ENCODE measurements at places on chromosomes 3 and 15.

DNA sequence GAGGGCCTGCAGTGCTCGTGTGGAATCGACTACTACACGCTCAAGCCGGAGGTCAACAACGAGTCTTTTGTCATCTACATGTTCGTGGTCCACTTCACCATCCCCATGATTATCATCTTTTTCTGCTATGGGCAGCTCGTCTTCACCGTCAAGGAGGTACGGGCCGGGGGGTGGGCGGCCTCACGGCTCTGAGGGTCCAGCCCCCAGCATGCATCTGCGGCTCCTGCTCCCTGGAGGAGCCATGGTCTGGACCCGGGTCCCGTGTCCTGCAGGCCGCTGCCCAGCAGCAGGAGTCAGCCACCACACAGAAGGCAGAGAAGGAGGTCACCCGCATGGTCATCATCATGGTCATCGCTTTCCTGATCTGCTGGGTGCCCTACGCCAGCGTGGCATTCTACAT is 3.8 kb downstream of the RHO start:
- DNase-seq, result no peak

GRCh38 chr3:157387708-157388435 is 48.8 kb upstream of the PTX3 start:
- peak; percentile 75 for DNase-seq

- DNase-seq, result no peak
These were observed 331.5 kb downstream of the PTPRG start for GRCh38 chr3:61892891-61893290.

- no peak for DNase-seq
These were observed 101.4 kb downstream of the CCNL1 start for GRCh38 chr3:157058392-157059071.

GRCh38 chr3:160280836-160281235 is 55.6 kb downstream of the C3orf80 start:
- peak; percentile 3 for DNase-seq

DNA sequence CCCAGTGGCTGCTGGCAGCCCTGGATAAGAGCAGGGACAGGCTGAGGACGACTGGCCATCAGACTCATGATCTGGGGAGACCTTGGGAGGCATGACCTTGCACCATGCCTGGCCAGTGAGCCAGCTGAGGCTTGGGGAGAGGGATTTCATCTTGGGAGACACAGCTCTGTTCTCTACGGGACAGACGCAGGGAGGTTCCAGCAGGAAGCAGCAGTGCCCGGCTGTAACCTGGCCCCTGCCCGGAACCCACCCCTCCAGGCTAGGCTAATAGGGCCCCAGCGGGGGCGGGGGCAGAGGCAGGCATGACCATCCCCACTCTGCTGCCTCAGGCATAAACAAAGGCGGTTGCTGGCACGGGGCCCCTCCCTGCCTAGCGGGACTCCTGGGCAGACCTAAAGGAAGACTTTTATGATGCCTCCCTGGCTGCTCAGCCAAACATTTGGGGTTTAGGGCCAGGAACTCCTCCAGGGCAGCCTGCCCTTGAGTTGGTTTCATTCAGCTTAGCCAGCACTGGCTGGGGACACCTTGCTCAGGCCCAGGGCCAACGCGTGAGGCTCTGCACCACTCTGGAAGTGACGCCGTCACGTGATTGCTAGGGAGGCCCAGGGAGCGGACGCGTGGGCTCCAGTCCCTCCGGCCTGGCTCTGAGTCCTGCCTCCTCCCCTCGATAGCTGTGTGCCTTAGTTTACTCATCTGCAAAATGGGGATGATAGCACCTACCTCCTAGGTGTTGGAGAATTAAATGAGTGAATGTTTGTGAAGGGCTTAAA is 27.6 kb downstream of the HDAC11 start:
- DNase-seq, result peak; percentile 71

- no peak for DNase-seq
These were observed 45.1 kb upstream of the AMOTL2 start for GRCh38 chr3:134419214-134419959.

DNA sequence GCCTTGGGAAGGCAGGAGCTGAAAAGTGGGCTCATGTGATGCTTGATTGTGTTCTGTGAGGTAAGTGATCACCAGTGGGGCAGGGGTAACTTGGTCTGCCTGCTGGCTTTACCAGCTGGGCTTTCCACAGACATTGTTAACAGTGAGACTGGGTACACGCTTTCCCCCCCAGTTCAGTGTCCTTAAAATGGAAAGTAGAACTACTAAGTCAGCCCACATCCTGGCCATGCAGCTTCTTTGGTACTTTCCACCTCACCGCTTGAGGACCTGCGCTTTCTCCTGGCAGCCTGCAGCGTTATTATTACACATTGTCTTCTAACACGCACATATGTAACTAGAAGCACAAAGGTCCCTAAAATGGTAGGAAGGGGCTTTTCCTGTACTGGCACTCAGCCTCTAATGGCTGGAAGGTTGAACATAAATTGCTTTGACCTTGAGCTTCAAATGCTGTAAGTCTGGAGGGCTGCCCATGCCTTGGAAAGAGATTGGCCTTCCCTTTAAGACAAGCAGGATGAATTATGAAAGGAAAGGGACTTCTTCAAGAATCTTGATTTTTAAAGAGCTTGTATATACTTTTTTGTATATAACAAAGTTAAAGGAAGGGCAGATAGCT is 216.1 kb upstream of the ROPN1 start:
- DNase-seq, result no peak

- DNase-seq, result peak; percentile 69
These were observed 990.4 kb downstream of the GBE1 start for GRCh38 chr3:80771085-80771484.

- no peak for DNase-seq
These were observed 148.6 kb upstream of the STT3B start for GRCh38 chr3:31384117-31384516.

DNA sequence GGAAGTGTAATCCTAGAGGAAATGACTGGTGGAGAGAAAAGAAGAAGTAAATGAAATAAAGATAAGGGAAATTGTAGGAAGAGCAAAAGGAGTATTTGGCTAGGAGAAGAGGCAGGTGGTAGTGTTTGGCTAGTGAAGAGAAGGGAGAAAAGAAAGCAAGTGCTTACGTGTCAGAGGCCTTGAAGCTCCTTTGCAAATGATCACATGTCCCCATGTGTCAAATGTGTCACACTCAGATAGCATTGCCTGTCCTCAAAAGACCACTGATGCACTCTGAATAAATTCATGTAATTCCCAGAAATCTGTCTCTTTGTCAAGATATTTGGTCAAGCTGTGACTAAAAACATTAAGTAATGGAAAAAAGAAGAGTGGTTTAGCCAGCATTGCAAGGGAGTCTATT is 639.3 kb downstream of the TUSC7 start:
- DNase-seq, result no peak
